ENCODE measurements at places on chromosomes 1 and 21.

GRCh38 chr1:3333903-3334302 is 120.6 kb upstream of the ARHGEF16 start:
- no peak for DNase-seq

GRCh38 chr1:228430243-228430642 is 13.6 kb upstream of the TRIM17 start:
- no peak for DNase-seq

GRCh38 chr1:238027366-238027765 is 136.6 kb upstream of the ZP4 start:
- DNase-seq = no peak

DNA sequence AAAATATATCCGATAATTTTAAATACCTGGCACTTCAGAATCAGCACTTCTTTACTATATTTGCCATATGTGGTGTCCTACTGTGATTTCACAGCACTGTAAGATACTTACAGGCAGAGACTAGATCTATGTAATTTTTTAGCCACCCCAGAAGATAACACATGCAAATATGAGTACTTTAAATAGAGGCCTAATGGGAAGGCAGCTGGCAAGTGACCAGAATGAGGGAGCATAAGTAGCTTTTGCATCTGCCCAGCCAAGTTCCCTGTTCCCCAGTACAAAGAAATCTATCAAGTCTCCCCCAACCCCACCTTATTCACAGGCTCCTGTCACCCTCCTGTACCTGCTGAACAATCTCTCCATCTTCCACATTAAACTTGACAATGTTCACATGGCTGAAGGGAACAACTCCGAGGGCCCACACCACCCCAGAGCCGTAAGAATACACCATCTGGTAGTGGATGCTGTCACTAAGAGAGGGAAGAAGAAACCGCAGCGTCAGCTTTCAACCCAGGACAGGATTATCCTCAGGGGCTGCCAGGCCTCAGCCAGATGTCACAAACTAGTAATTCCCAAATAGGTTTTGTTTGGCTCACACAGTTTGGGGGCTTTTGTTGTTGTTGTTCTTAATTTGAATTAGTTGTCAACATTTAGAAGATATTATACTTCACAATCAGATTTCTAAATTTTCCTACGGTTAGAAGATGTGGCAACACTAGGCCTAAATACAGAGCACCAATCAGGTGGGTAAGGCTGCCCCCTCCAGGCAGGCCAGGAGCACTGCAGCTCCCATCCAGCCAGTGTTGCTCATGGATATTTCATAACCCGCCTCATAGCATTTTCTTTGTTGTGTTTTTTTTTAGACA is 10.4 kb downstream of the EMC1 start:
- DNase-seq = peak; percentile 94

- DNase-seq = no peak
Measured at GRCh38 chr21:14072761-14073535, 137.8 kb downstream of the LIPI start.

GRCh38 chr1:51336004-51336403 is 5.6 kb upstream of the TTC39A start:
- DNase-seq = no peak

Measured in AG20443 (cell line).